ENCODE measurements at places on chromosomes 2 and 18.

DNA sequence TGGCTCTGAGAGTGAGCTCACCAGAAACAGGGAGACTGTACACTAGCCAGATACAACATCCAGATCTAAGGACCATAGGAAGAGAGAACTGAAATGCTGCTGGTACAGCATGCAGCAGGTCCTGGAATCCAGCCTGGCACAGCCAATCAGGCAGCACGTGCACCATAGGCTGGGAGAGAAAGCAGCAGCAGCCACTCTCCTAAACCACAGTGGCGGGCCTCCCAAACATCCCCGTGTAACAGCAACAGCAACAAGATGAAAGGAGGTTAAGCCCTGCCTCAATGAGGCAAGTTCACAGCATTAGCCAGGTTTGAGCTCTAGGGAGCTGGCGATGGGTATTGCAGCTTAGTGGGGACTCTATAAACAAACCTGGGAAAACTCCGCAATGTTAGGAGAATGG lies 192.0 kb downstream of the EPHA4 start:
- DNase-seq = no peak

DNA sequence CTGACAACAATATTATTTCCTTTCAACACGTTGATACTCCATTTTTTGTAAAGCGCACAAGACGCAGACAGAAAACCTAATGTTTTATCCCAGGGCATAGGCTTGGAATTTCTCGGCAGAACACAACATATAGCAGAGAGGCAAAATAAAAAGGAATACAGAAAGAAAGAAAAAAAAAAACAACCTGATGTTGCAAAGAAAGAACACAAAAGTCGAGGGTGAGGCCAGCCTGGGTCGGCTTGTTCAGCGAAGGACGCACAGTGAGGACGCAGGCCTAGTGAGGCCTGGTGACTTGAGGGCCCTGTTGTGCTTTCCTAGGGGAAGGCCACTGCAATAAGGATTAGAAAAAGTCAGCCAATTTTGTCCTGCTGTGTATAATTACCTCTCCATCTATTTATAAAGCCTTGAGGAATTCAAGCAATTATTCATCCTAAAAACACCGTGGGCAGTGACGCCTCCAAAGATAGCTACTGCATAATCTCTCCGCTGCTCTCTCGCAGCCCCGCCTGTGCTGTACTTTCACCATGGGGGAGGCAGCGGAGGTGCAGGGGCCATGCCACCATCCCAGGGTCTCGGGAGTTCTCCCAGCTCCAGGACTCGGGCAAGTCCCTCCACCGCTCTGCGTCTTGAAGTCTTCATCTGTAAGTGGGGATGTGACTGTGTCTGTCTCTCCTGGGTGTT lies 61.9 kb upstream of the SH3RF3 start:
- DNase-seq = no peak

- DNase-seq = no peak
These were observed 117.7 kb downstream of the B3GNT2 start for GRCh38 chr2:62313449-62314227.

- DNase-seq = no peak
These were observed 200.8 kb downstream of the EIPR1 start for GRCh38 chr2:3176869-3177255.

- DNase-seq = no peak
These were observed 3.6 kb upstream of the NCL start for GRCh38 chr2:231467613-231468530.

DNA sequence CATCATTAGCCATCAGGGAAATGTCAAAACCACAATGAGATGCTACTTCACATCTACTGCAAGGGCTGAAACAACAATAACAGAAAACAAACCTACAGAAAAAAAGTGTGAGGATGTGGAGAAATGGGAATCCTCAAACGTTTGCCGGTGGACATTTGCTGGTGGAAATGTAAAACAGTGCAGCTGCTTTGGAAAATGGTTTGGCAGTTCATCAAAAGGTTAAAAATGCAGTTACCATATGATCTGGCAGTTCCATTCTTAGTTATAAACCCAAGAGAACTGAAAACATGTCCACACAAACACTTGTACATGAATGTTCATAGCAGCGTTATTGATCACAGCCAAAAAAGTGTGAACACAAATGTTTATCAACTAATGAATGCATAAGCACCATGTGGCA lies 44.2 kb downstream of the PROC start:
- DNase-seq = no peak

DNA sequence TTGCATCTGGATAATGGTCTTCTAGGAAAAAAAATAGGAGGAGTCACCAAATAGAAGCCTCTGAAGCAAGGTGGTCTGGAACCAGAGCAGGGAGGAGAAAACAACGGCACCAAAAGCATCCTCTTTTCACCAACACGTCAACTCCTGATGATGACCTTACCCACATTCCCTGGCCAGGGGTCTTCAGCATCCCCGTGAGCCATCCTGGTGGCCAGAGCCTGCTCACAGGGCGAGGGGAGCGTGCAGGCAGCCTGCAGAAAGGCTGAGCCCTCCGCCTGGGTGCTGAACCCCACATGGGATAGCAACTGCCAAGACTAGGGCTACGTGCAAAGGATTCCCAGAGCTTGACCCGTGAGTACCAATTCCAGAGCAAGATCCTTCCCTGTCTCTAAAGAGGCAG lies 191.0 kb downstream of the NDUFA10 start:
- DNase-seq = no peak

Measured in activated T-cell treated with anti-CD3 and anti-CD28 coated beads for 48 hours (primary cell).